Right lung (tissue), 10 donors: ENCODE measurements at places on chromosomes 2 and 18. TPM values are rescaled to one million over a fixed set of nuclear protein-coding genes. Genes with fewer than 3 reads are reported as not detected.

DNA sequence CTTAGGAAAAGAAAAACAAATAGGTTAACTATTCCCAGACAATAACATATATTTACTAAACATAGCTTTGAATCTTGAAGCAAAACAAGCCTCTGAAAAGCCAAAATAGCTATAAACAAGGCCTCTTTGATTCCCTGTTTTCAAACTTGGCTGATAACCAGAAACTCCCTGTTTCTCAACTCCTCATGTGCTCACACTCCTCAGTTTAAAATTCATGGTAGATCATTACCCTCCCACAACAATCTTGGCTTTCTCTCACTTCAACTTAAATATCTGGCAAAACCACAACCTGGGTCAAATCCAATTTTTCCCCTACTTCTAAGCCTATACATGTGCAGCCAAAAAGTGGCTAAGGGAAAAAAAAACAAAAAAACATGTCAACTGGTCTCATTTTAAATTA is 15.6 kb downstream of the SUCLG1 start:
- no peak for DNase-seq

GRCh38 chr2:47035615-47036488 is 119.3 kb downstream of the STPG4 start:
- DNase-seq = no peak

- DNase-seq = no peak
These were observed 1321.9 kb upstream of the CHAC2 start for GRCh38 chr2:52445686-52446085.

- DNase-seq = no peak
These were observed 11.6 kb downstream of the PDE6D start for GRCh38 chr2:231769170-231770136.

DNA sequence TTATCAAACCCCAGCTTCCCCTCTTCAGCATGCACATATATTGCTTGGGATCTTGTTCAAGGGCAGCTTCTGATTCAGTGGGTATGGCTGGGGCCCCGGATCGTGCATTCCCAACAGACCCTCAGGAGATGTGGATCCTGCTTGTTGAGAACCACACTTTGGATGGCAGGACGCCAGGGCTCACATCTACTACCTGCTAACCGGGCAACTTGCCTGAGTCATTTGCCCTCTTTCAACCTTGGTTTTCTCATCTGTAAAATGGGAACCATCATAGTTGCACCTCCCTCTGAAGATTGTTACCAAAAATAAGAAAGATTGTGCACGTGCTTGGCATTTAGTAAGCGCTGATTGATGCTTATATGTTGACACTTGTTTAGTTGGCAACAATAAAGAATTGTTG is 154.6 kb downstream of the ACKR3 start:
- no peak for DNase-seq

DNA sequence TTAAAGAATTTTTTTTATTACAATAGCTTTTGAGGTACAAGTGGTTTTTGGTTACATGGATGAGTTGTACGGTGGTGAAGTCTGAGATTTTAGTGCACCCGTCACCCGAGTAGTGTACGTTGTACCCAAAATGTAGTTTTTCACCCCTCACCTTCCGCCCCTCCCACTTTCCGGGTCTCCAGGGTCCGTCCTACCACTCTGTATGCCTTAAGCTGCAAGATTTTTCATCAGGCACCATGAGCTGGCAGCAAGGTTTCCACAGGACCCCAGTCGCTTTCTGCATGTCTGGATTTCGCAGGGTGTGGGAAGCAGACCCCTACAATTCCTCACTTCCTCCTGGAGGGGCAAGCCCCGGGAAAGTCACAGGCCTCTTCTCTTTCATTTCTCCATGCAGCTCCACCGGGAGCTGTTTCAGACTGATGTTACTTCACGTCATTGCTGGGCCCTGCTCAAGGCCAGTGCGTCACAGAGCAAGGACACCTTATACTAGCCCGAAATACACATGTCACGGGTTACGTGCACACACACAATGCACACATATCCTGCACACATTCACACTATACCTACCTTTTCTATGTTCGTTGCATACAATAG is 179.1 kb downstream of the ZFP36L2 start:
- DNase-seq = no peak

DNA sequence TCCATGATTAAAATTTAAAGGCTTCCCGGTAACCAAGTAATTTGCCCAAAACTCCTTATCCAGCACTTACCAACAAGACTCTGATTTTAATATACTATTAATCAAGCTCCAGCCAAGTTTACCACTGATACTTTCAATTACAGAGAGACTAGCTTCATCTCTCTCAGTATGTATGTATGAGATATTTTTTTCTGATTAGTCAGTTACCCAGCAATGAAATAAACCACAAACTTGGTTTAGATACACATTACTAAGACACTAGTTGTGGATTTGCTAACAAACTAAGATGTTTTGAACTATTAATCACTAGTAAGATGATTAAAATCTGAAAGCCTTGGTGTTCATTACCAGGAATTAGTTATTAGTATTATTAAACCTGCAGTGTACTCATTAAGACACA is 1272.2 kb upstream of the ACVR2A start:
- DNase-seq = no peak

DNA sequence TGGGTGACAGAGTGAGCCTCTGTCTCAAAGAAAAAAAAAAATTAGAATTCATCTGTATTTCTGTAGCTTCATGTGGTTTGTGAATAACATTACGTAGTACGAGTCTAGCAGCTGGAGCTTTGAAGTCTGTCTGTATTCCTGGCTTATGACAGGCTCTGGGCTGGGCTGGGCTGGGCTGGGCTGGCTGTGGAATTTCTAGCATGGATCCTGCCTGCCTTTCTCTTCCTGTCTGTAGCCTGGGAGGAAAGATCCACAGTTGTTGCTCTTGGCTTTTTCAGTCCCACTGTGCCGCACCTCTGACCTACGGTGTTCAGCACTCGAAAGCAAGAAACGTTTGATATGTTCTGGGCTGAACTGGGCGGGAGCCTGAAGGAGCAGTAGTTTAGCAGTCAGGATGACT is 55.4 kb downstream of the BOLA3 start:
- DNase-seq = no peak

DNA sequence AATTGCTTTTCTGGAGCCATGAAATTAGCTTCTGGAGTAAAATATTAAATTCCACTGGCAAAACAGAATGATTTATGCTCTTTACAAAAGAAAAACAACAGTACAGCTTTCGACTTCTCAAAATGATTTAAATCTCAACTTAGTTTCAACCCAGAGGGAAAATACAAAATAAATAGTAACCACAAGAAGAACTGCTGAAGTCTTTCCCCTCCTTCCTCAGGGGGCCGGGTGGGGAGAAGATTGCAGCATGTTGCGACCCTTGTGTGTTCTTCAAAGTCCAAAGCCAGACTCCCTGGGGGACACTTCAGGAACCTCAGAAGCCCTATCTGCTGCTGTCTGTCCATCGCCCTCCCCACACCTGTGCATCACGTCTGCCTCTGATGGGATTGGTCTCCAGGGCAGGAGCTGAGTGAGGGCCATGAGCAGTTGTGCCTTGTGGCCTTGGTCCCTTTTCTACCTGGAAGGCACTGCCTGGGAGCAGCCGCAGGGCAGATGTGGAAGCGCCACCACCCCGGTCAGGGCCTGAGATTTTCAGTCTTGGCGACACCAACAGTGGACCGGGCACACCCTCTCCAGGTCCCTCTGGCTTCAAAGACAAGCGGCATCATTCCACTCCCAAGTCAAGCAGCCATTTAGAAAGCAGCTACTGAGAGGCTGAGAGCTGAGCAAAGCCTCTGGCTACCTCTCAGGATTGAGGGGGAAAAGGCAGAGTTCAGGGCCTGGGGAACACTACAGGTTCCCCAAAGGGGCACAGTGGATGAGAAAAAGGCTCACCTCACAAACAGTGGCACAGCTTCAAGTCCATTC is 210.1 kb upstream of the RAB6C start:
- no peak for DNase-seq

GRCh38 chr2:221397187-221397586 is 174.9 kb downstream of the EPHA4 start:
- DNase-seq = no peak

Gene PSMA8
- not detected for polyA plus RNA-seq

Gene GATA6
- polyA plus RNA-seq = 61.1 TPM
